Stimulated activated CD8-positive, alpha-beta memory T cell treated with anti-CD3 and anti-CD28 coated beads, Interleukin-15, amount 100 ng/mL, for 4 hours (primary cell): ENCODE measurements at places on chromosomes 3 and 15.

DNA sequence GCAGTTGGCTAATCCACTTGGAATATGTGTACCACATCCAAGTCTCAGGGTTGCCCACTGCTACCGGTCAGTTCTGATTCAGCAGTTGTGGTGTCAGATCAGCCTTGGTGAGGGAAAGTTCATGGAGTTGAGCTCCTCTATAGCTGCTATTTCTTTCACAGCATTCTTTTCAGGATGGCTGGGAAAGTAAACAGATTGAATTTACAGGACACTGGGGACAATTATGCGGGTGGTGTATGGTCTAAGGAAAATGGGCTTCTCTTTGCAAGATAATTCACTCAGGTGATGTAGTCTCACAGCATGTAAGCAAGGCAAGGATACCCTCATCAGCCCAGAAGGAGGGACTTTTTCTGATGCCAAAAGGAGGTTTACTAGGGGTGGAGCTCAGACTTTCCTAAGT is 249.9 kb downstream of the DOCK3 start:
- no peak for DNase-seq

GRCh38 chr15:97026781-97027180 is 696.3 kb downstream of the NR2F2 start:
- no peak for DNase-seq

DNA sequence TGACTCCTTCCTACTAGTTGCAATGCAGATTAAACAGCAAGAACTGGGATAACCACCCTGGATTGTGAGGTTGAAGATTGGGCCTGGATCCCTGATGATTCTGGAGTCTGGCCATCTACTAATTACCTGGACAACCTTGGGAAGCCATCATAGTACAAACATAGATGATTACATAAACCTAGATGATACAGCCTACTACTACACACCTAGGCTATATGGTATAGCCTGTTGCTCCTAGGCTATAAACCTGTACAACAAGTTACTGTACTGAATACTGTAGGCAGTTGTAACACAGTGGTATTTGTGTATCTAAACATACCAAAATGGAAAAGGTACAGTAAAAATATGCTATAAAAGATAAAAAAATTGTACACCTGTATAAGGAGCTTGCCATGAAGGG is 48.0 kb downstream of the NSUN3 start:
- DNase-seq = no peak

GRCh38 chr15:34847598-34847997 is 52.2 kb upstream of the ACTC1 start:
- no peak for DNase-seq

GRCh38 chr3:18114894-18115293 is 310.2 kb downstream of the SATB1 start:
- DNase-seq = no peak

GRCh38 chr3:7957024-7957423 is 544.6 kb upstream of the LMCD1 start:
- no peak for DNase-seq

GRCh38 chr3:69876073-69876472 is 123.5 kb upstream of the SAMMSON start:
- DNase-seq = no peak

GRCh38 chr15:68149059-68149458 is 56.1 kb downstream of the CALML4 start:
- no peak for DNase-seq

GRCh38 chr3:44105571-44105970 is 136.1 kb upstream of the TOPAZ1 start:
- DNase-seq = no peak

DNA sequence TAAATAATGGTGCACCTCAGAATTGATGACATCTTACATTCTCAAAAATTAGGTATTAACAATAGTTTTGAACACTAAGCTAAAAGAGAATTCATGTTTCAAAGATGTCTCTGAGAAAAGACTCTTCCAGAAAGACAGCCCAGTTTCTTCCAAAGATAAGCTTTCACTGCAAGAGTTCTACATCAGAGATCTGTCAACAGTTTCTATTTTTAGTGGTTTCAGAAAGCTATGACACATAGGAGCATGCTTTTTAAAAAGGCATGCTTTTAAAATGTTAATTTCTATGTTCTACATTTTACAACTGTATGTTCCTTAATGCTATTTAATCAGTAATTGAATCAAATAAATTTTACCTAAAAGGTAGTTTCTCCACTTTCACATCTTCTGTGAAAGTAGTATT is 88.2 kb downstream of the PLOD2 start:
- DNase-seq = no peak

DNA sequence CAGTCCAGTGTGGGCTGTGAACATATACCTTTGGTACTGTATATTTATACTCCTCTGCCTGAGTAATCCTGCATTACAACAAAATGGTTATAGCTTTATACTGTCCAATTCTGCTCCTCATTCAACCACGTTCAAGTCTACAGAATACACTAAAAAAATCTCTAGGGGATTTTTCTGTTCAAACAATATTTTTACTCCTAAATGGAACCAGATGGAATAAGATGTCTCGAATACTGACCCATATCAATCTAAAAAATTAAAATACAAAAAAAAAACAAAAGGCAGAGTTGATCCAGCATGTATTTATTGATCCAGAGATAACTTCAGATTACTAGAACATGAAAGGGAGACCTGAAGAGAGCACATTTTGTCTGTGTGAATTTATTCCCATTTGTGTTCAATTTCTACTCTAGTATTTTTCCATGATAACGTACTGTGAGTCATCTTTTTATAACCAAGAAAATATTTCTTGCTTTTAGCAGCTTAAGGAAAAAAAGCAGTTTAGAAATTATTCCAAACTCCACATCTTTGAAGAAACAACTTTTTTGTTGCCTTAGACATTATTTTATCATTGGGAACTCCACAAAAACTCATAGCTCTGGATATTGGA is 910.7 kb downstream of the TBL1XR1 start:
- DNase-seq = no peak

- no peak for DNase-seq
Measured at GRCh38 chr15:69149803-69150202, 10.6 kb upstream of the GLCE start.

DNA sequence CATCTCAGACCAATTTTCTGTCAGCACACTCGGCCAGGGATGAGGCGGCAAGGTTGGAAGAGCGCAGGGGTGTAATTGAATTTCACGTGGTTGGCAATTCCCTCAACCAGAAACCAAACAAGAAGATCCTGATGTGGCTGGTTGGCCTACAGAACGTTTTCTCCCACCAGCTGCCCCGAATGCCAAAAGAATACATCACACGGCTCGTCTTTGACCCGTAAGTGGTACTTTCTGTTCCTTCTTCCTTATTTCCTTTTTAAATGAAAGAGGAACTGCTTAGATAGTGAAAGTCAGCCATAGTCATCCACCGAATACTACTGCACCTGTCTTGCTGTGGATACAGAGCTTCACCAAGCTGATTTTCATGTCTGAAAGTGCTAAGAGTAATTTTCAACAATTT is 60.1 kb downstream of the SGO1 start:
- DNase-seq = no peak

- DNase-seq = no peak
Measured at GRCh38 chr3:125037498-125038150, 18.2 kb downstream of the HEG1 start.

GRCh38 chr15:29692527-29692926 is 129.7 kb downstream of the TJP1 start:
- DNase-seq = no peak

- DNase-seq = no peak
Measured at GRCh38 chr3:11034309-11034985, 41.9 kb downstream of the SLC6A1 start.

GRCh38 chr15:44219073-44219472 is 24.0 kb upstream of the FRMD5 start:
- no peak for DNase-seq

GRCh38 chr3:156888176-156888575 is 62.0 kb downstream of the LEKR1 start:
- no peak for DNase-seq

DNA sequence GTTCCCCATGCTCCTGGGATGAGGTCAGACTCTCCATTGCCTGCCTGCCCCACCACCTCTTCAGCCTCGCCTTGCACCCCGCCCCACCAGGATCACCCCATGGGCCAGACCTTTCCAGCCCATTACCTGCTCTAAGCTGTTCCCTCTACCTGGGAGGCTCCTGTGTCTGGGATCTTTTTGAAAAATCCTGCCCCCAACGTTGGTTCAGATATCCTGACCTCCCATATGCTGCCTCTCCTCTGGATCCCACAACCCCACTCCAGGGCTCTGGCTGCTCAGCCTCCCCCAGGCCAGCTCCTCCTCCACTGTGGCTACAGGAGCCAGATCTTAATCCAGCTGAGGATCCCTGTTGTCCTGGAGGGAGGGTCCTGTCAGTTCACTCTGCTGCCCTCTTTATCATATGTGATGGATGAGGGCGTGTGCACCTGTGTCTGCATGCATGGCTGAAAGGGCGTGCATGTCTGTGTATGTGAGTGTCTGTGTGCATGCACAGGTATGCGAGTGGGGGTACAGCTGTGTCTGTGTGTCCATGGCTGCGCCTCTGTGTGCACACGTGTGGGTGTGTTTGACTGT is 21.7 kb upstream of the ALAS1 start:
- DNase-seq = no peak

GRCh38 chr3:140164922-140165590 is 230.1 kb downstream of the CLSTN2 start:
- DNase-seq = no peak

GRCh38 chr3:4079339-4080195 is 223.6 kb upstream of the SETMAR start:
- no peak for DNase-seq

GRCh38 chr3:125594125-125594524 is 1.2 kb downstream of the OSBPL11 start:
- no peak for DNase-seq
